Activated T-cell treated with anti-CD3 and anti-CD28 coated beads for 1 hour (primary cell): ENCODE measurements at places on chromosomes 16 and 17.

DNA sequence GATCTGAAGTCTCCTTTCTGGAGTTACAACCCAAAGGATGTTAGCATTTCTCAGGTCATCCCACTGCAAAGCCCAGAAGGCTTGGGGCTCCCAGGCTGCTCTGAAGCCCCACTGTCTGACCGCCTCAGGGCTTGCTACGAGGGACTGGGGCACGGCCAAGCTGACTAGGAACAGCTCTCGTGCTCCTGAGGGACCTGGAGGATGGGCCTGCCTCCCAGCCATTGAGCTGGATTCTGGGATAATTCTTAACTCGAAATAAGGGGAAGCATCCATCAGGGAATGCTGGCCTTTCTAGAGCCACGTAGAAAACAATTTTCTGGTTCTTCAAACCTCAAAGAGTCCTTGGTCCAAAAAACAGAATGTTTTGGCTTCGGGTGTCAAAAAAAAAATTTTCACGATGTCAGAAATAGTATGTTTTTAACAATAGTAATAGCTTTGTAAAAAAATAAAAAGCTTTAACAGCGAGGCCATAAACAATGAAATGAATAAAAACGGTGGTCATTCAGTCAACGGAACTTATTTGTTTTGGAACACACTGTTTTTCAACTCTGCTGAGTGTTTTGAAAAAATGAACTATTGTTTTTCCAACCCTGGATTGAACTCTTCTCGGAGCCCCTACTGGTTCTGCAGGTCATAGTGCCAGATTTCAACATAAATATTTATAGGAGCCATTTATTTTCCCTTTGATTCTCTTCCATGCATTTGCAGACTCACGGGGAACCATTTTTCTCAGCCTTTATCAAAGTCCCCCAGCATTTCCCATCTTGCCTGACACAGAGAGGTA lies 16.4 kb upstream of the HERPUD1 start:
- DNase-seq: no peak

- DNase-seq: no peak
These were observed 5.0 kb upstream of the RPH3AL start for GRCh38 chr17:357644-358043.

GRCh38 chr16:4319454-4320421 lies 3.9 kb downstream of the GLIS2 start:
- no peak for DNase-seq

- no peak for DNase-seq
These were observed 8.8 kb downstream of the CNTNAP1 start for GRCh38 chr17:42691021-42691545.

- no peak for DNase-seq
These were observed 89.4 kb downstream of the C16orf78 start for GRCh38 chr16:49462989-49463371.
